ENCODE measurements at places on chromosomes 6 and 20.

DNA sequence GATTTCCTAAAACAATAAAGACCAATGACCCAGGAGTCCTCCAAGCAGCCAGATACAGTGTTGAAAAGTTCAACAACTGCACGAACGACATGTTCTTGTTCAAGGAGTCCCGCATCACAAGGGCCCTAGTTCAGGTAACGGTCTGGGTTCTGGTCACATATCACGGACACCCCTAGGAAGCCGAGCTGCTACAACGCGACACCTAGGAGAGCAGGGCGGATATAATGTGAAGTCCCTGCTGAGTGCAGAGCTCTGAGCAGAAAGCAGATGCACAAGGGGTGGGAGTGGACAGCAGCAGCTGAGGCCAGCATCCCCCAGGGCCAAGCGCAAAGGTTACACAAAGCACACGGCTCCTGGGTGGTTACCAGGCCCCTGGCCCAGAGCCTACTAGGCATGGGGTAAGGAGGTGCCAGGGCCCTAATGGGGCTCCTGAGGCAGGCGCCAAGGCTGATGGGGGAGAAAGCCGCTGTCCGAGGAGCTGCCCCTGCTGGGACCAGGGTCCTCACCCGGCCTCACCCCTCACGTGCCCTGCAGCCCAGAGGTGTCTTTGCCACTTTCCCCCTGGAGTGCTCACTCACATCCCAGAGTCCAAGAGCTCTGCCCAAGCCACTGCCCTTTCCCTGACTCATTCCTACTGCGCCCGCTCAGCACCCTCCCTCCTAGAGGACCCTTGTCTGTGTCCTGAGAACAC lies 8.4 kb downstream of the CST7 start:
- DNase-seq: no peak

DNA sequence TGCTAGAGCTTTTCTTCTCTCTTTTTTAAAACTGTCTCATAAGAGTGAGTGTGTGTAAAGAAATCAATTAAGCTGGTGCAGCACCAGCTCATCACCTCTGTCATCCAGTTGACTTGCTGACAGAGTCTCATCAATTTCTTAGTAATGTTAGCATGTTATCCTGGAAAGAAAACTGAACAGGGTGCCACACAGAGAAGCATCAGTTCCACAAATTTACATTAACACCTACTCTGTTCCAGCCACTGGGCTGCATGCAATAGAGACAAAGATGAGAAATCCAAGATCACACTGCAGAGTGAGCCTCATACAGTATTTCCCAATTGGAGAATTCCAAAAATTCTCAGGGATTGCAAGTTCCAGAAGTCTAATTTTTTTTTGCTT lies 207.0 kb upstream of the CITED2 start:
- no peak for DNase-seq

GRCh38 chr6:4812068-4812467 lies 35.9 kb downstream of the CDYL start:
- DNase-seq: no peak

DNA sequence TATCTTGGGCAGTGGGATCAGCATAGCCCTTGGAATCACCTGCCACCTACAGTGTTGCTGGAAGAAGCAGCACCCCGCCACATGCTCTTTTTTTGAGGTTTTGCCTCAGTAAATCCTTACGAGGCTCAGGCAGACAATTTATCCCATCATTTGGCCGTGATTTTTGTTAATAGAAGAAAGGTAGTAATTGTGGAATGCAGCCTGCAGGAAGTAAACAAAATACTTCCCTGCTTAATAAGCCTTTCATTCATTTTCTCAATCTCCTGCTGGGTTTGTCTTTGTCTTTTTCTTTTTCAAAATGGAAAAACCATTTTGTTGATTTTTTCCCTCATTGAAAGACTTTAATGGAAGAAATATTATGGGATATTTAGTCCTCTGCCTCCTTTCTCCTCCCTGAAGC lies 93.7 kb upstream of the CD83 start:
- DNase-seq: no peak

DNA sequence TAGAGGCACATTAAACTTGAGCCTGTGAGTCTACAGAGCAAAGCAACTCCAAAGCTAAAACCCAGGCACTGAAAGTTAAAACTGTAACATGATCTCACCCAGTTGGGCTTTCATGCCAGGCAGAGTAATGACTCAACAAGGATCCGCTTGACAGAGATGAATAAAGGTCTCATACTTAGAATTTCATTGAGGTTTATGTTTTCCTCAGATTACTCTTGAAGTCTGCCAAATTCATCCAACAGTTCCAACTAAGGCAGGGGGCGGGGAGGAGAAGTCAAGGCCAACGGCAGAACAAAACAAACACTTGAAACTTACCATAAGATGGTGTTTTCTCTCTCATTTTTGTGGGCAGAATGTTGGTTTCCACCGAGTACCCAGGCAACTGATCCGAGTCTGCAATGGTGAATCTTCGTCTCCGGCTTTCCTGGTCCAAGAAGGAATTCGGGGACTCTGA lies 54.0 kb upstream of the IPCEF1 start:
- DNase-seq: peak; percentile 95

GRCh38 chr20:18050628-18051027 lies 7.1 kb downstream of the OVOL2 start:
- no peak for DNase-seq

GRCh38 chr6:137283080-137283479 lies 63.9 kb upstream of the IFNGR1 start:
- DNase-seq: no peak

GRCh38 chr6:170038708-170039107 lies 252.2 kb downstream of the DLL1 start:
- no peak for DNase-seq

GRCh38 chr6:33787954-33788693 lies 806 bp downstream of the LEMD2 start:
- no peak for DNase-seq

GRCh38 chr20:44398335-44398734 lies 42.8 kb downstream of the HNF4A start:
- no peak for DNase-seq

GRCh38 chr6:34147906-34148630 lies 2.2 kb upstream of the GRM4 start:
- no peak for DNase-seq

- no peak for DNase-seq
Observed at GRCh38 chr20:31908424-31908823, 38.0 kb downstream of the TTLL9 start.

DNA sequence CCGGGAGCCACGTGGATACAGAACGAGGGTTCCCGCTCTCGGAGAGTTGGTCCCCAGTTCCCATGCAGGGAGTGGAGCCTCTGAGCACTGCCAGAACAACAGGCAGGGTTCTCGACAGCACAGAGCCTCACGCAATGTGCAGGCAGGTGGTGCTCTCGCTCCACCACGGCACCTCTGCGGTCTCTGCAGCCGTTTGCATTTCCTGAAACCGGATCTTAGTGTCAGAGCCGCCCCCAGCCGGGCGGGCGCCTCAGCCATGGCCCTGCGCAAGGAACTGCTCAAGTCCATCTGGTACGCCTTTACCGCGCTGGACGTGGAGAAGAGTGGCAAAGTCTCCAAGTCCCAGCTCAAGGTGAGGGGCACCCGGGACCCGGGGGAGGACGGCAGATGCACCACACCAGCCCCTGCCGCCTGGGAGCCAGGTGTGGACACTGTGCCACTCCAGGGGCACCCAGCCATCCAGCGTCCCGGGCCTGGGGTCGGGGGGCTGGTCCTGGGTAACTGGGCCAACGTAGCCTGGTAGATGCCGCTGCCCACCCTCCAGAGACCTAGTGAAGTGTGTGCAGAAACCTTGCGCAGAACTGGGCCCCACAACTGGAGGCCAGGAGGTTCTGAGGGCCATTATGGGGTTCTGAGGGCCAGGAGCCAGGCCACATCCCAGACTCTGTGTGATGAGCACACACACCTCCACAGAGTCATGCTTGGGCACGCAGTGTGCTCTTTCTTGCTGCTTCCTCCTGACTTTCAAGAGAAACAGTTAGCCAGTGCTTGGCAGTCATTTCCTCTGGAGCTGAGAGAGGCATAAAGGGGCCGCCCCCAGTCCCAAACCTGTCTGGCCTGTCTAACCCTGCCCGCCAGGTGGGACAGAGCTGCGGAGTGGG lies at the start of gene DEF6:
TSS of gene DEF6 (plus strand) at position 218 of the 881 bp plus-strand sequence. CDS start at position 257, 39 bp downstream.
- DNase-seq: no peak

DNA sequence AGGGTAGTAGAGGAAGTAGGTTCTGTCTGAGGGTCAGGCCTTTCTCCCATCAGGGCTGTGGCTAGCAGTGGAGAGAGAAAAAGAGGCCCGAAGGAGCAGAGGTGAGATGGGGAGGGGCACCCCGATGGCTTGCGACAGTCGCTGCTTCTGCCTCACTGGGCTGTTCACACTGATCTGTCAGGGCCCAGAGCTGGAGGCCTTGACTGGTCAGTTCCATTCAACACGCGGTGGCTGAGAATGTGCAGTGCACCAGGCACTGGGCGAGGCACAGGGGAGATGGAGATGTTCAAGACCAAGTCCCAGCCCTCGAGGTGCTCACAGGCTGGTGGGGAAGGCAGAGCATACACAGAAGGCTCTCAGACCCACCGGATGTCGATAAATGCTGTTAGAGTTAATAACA lies 21.4 kb downstream of the SLC12A5 start:
- DNase-seq: no peak

DNA sequence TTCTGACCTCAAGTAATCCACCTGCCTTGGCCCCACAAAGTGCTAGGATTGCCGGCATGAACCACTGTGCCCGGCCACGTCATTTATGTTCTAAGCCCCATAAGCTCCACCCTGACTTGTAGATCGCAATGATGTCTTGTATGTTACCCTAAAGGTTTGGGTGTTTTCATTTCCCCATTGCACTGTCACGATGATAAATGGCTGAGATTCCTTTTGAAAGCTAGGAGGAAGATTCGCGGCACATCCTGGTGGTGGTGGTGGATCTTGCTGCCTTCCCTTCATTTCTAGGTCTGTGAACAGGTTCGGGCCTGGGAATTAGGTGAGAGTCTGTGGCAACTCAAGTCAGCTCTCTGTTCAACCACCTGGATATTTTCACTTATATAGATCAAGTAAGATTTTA lies 28.3 kb downstream of the MUC22 start:
- DNase-seq: no peak

- no peak for DNase-seq
Observed at GRCh38 chr6:104638841-104639290, 220.9 kb downstream of the HACE1 start.

DNA sequence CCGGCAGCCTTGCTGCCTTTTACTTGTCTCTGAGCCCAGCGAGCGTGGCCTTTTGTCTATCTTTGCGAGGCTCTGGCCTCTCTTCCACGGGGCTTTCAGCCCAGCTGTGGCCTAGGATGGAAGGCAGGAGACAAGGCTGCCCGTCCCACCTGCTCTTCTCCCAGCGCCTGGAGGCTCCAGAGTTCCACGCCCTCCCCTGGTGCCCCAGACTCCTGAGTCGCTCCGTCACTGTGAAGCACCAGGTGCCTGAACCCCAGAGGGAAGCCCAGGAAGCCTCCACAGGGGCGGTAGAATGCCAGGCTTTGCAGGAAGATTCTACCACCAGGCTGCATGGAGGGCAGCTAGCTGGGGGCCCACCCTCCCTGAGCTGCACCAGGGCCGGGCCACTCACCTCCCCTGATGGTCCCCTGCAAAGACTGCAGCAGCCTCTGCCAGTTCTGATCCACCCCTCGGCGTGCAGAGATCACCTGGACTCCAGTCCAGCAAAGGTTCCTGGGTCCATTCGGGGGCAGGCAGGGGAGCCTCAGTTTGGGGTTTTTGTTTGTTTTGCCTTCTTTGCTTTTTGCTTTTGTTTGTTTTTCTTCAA lies 384.6 kb downstream of the CDH4 start:
- no peak for DNase-seq

GRCh38 chr20:23325107-23325506 lies 25.5 kb upstream of the NXT1 start:
- no peak for DNase-seq

DNA sequence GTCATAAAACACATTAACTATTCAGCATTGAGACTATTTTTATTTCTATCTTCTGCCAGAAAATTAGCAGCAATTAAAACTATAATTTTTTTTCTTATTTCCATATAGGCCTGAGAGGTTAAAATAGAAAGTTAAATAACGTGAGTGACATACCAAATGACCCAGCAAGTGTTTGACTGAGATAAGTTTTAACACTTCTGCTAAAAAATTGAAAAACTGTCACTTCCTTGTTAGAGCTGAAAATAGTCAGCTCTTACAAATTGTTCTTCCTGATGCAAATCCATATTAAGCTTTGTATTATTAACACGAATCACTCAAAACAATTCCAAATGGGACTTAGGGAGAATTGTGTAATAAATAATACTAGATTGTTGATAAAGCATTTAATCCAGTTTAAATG lies 26.5 kb upstream of the STX11 start:
- no peak for DNase-seq

DNA sequence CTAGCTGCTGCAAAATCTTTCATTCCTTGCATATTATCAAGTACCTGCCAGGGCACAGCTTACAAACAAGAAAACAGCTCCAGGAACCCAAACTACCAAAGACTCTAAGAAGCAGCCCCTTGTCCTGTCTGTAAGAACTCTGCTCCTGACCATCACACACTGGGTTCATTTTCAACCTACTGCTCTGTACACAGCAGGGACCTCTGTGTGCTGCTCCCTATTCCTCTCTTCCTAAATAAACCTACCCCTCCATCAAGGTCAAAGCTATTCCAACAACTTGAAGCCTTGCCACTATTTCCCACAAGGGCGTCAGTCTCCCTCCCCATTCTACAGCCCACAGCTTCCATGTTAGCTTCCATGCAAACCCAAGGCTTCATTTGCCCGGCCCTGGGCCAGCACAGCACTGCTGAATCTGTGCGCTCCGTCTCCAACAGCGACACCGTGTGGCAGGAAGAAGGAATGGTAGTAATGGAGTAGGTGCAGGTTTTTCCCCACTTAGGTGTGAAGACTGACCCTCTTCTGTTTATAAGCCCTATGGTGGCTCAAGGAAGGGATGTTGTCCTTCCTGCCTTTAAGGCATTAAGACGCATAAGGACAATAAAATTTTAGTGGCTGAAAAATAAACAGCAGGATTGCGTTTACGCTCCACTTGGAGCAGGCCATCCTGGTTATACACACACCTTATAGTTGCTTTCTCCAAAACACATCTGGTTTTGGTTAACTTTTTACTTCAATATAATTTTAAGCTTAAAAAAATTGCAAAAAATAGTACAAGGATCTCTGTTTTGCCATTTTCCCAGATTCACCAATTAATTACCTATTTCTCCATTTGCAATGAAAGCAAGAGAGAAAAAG lies 115.2 kb upstream of the NXT1 start:
- DNase-seq: no peak

GRCh38 chr20:46058599-46059281 lies 29.7 kb downstream of the SLC12A5 start:
- DNase-seq: no peak

- DNase-seq: no peak
Observed at GRCh38 chr20:53917145-53918019, 153.0 kb downstream of the BCAS1 start.

- no peak for DNase-seq
Observed at GRCh38 chr20:4805663-4806449, 84.1 kb downstream of the PRND start.

GRCh38 chr6:16725145-16725864 lies 36.0 kb downstream of the ATXN1 start:
- DNase-seq: no peak
